ENCODE measurements at places on chromosomes 7 and 10.
A peak's percentile ranks its signal among the peaks of the same experiment; 100 is the strongest.

DNA sequence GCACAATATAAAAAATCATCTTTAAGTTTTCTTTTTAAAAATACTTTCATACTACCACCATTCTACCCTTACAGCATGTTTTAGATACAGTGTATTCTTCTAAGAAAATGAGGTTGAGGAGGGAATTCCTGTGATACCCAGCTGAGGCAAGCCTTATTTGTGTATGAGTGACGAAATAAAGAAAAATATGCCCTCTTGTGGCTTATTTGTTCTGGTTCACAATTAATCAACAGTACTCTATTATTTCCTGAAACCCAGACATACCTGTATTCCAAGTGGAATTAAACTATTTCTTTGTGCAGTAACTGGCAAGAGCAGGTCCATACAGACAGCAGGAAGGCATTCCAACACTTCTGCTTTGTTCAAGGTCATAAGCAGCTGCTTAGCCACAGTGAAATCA lies 4.5 kb upstream of the SEMA3D start:
- H3K36me3 ChIP-seq, result no peaks in the 10 kb centered on the region
- H3K4me3 ChIP-seq, result no peak overlapping the region
- peaks cover 15% of the 10 kb centered on the region for H3K4me1 ChIP-seq
- no peaks in the 10 kb centered on the region for H3K27me3 ChIP-seq

- H3K36me3 ChIP-seq, result no peaks in the 10 kb centered on the region
- H3K4me1 ChIP-seq, result peaks cover 6% of the 10 kb centered on the region
- peaks cover 22% of the 10 kb centered on the region for H3K27me3 ChIP-seq
- no peak overlapping the region for H3K4me3 ChIP-seq
- no peak for DNase-seq
These were observed 379.2 kb upstream of the ZMIZ1 start for GRCh38 chr10:78689584-78689935.

DNA sequence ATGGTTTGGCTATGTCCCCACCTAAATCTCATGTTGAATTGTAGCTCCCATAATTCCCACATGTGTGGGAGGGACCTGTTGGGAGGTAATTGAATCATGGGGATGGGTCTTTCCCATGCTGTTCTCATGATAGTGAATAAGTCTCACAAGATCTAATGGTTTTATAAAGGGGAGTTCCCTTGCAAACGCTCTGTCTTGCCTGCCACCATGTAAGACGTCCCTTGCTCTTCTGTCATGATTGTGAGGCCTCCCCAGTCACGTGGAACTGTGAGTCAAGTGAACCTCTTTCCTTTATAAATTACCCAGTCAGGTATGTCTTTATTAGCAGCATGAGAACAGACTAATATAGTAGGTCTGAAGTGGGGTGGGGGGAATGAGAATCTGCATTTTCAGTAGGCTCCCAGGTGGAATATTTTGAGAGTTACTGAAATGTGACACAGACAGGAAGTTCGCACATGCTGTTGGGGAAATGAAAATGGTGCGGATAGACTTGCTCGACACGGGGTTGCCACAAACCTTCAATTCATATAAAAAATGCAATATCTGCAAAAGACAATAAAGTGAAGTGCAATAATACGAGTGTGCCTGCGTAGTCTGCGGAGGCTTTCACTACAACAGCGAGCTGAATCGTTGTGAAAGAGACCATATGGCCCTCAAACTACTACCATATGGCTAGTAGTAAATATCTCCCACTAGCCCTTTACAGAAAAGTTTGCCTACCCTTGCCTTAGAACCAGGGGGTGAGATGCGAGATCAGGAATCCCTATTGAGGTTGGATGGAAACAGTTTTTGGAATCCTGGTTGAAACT lies 166.1 kb downstream of the GRK5 start:
- DNase-seq, result no peak
- H3K27me3 ChIP-seq, result no peaks in the 10 kb centered on the region
- H3K27ac ChIP-seq, result no peak overlapping the region
- no peak overlapping the region for H3K4me3 ChIP-seq

DNA sequence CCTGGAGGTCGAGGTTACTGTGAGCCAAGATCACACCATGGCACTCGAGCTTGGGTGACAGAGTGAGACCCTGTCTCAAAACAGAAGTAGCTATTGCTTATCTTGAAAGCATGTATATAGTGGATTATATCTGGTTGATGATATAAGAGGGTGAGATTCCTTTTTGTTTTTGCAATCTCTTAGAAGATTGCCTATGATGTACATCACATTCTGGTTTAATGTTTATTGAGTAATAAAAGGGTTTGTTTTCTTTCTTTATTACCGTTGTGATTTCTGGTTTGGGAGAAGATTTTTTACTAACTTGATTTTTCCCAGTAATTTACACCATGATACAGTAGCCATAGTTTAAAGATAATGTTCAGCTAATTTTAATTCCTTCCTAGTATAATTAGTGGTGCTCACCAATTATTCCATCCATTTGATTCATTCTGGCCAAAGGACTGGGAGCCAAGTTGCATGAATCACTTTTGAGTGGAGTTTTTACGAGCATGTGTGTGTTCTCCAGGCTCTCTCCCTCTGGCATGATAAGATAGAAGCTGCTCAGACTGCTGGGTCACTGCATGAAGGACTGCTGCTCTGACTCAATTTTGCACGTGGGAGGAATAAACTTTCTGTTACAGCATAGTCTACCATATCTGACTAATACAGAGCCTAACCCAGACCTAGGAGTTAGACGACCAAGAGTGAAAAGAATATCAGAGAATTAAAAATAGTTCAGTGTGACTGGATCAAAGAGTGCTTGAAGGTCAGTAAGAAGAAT lies 13.5 kb upstream of the TSPAN13 start:
- H3K27ac ChIP-seq, result no peak overlapping the region
- H3K36me3 ChIP-seq, result no peaks in the 10 kb centered on the region
- DNase-seq, result no peak
- no peaks in the 10 kb centered on the region for H3K27me3 ChIP-seq
- H3K4me3 ChIP-seq, result no peak overlapping the region
- no peaks in the 10 kb centered on the region for H3K4me1 ChIP-seq

DNA sequence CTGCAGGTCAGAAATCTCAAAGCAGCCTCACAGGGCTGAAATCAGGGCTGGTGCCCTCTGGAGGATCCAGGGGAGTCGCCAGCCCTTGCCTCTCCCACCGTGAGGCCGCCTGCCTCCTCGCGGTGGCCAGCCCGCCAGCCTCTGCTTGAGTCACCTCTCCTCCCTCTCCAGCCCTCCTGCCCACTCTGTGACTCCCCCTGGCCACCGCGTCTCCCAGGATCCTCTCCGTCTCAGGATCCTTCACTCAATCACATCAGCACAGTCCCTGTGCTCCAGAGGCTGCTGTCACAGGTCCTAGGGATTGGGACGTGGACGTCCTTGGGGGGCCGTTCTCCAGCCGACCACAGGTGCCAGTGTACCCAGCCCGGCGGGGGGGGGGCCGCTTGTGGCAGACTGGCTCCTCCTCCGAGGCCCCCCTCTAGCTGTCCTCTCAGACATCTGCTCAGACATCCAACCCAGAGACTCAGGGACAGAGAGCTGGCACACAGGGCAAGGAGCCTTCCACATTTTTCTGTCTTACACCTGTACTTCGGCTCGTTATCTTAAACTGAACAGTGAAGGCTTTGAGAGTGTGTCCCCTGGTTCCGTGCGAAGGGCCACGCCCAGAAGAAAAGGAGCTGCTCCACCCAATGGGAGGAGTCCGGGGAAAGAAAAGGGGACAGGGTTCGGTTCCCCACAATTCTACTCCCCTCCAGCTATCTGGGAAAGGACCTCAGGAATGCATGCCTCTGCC lies 9.4 kb upstream of the PPP2R2D start:
- no peak for DNase-seq
- no peaks in the 10 kb centered on the region for H3K36me3 ChIP-seq
- peaks cover 37% of the 10 kb centered on the region for H3K27me3 ChIP-seq
- no peak overlapping the region for H3K4me3 ChIP-seq
- H3K4me1 ChIP-seq, result no peaks in the 10 kb centered on the region
- no peak overlapping the region for H3K27ac ChIP-seq

DNA sequence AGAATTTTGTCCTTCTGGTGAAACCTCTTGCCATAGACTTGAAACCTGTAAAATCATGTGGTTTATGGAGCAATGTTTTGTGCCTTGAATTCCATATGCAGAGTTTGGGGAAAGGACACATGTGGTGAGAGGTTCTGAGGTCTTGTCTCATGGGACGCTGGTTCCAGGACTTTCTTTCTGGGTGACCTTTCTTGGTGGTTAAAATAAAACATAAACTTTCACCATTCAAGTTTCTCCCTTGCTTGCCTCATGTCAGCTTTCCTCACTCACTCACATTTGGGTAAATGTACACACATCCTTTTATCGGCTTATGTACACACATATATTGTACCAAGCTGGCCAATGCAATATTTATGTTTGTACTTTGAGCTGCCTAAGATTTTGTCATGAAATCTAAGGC lies 144.9 kb upstream of the CELF2 start:
- DNase-seq, result no peak
- H3K4me1 ChIP-seq, result peaks cover 36% of the 10 kb centered on the region
- H3K36me3 ChIP-seq, result no peaks in the 10 kb centered on the region
- H3K27ac ChIP-seq, result peak overlapping the region; percentile 98
- no peak overlapping the region for H3K4me3 ChIP-seq

GRCh38 chr10:47145290-47145934 lies 154.6 kb upstream of the GDF10 start:
- peaks cover 18% of the 10 kb centered on the region for H3K27me3 ChIP-seq
- no peaks in the 10 kb centered on the region for H3K36me3 ChIP-seq
- no peak overlapping the region for H3K27ac ChIP-seq
- H3K4me3 ChIP-seq, result no peak overlapping the region
- H3K4me1 ChIP-seq, result no peaks in the 10 kb centered on the region

- H3K4me3 ChIP-seq, result no peak overlapping the region
- peaks cover 26% of the 10 kb centered on the region for H3K4me1 ChIP-seq
- DNase-seq, result no peak
- no peaks in the 10 kb centered on the region for H3K27me3 ChIP-seq
These were observed 13.0 kb upstream of the CALU start for GRCh38 chr7:128726059-128726736.

DNA sequence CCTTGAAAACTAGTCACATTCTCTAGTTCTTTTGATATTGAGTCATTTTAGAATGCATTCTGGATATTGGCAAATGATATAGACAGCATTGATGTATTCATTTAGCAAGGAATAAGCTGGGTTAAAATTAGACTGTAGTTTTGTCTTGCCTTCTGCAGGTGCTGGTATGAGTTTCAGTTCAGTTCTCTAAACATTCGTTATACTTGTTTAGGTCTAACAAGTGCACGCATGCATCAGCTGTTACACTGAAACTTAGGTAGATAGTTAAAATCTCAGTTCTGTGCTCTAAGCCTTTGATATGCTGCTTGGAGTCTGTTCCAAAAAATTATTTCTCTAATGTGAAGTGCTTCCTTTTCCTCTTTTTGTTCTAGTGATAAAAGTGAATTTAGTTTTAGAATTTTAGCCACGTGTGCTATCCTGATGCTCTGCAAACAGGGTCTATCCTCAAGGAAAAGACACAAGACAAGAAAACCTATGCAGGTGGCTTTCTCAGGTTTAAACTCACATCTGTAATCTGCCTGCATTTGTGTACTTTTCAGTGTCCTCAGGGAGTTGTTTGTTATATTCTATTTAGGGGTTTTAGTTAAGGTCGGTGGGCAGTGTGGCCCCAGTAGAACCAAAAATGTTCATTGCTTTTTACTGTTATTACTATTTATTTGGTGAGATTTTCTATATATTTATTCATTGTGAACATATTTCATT lies 409.0 kb downstream of the CDC14C start:
- no peak overlapping the region for H3K27ac ChIP-seq
- no peaks in the 10 kb centered on the region for H3K36me3 ChIP-seq
- H3K4me3 ChIP-seq, result no peak overlapping the region
- DNase-seq, result no peak

DNA sequence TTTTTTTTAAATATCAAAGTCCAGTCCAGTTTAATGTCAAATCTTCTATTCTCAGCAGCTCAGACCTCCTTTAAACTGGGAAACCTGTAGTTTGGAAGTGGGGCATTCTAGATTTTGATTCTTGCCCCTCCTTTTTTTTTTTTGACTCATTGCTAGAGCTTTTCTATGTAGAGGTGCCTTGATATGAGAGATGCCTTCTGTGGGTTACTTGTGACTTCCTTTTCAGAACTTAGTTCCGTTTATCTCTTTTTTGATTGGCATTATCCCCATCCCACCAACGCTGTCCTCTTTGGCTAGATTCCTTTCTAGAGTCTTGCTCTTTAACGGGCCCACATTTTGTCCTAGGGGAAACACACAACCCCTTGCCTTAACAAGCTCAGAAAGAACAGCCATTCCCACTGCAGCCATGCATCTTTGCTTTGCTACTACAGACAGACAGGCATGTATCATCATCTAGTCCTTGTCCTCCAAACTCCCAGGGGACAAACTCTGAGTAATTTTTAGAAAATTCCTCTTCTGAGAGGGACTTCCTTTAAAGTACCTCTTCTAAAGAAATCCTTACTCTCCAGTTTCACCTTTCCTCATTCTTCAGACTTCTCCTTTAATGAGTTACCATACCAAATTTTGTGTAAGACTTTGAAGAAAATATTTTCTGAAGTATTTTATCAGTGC lies 153.6 kb downstream of the PHF14 start:
- peaks cover 18% of the 10 kb centered on the region for H3K36me3 ChIP-seq
- H3K27me3 ChIP-seq, result no peaks in the 10 kb centered on the region
- no peak overlapping the region for H3K4me3 ChIP-seq
- no peak for DNase-seq
- H3K27ac ChIP-seq, result no peak overlapping the region
- H3K4me1 ChIP-seq, result peaks cover 51% of the 10 kb centered on the region

- H3K4me3 ChIP-seq, result no peak overlapping the region
- no peaks in the 10 kb centered on the region for H3K36me3 ChIP-seq
- H3K27ac ChIP-seq, result no peak overlapping the region
- peaks cover 9% of the 10 kb centered on the region for H3K27me3 ChIP-seq
- DNase-seq, result no peak
- peaks cover 11% of the 10 kb centered on the region for H3K4me1 ChIP-seq
These were observed 333.8 kb downstream of the LRMDA start for GRCh38 chr10:75764974-75765788.

DNA sequence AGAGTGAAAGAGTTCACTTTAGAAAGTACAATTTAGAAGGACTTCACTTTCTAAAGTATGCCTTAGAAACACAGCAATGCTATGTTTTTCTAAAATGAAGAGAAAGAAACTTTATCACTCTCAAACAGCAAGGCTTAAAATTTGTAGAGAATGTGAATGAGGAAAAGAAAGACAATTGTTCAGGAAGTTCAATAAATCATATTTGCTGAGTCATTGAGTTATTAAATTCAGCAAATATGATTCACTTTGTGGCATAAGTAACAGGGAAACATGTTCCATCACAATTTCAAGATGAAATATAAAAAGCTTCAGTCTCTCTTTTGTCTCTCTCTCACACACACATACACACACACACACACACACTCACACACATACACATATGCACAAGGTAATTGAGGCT lies 187.9 kb downstream of the PCDH15 start:
- no peaks in the 10 kb centered on the region for H3K27me3 ChIP-seq
- H3K4me3 ChIP-seq, result no peak overlapping the region
- H3K4me1 ChIP-seq, result peaks cover 8% of the 10 kb centered on the region
- no peak for DNase-seq
- H3K36me3 ChIP-seq, result no peaks in the 10 kb centered on the region

GRCh38 chr10:201328-201771 lies 66.1 kb downstream of the ZMYND11 start:
- no peak overlapping the region for H3K4me3 ChIP-seq
- H3K36me3 ChIP-seq, result peaks cover 2% of the 10 kb centered on the region
- peaks cover 18% of the 10 kb centered on the region for H3K4me1 ChIP-seq
- H3K27me3 ChIP-seq, result no peaks in the 10 kb centered on the region
- DNase-seq, result no peak

GRCh38 chr10:28661035-28661434 lies 16.3 kb upstream of the BAMBI start:
- no peaks in the 10 kb centered on the region for H3K36me3 ChIP-seq
- no peaks in the 10 kb centered on the region for H3K27me3 ChIP-seq
- no peak overlapping the region for H3K27ac ChIP-seq
- no peak overlapping the region for H3K4me3 ChIP-seq
